ENCODE measurements at places on chromosomes 5 and 9.

GRCh38 chr9:95084254-95084934, 233.1 kb downstream of the FANCC start:
- DNase-seq = no peak

- DNase-seq = no peak
Measured at GRCh38 chr9:32820322-32820721, 37.0 kb downstream of the TMEM215 start.

- DNase-seq = no peak
Measured at GRCh38 chr5:177470759-177471536, 2.5 kb downstream of the DBN1 start.

DNA sequence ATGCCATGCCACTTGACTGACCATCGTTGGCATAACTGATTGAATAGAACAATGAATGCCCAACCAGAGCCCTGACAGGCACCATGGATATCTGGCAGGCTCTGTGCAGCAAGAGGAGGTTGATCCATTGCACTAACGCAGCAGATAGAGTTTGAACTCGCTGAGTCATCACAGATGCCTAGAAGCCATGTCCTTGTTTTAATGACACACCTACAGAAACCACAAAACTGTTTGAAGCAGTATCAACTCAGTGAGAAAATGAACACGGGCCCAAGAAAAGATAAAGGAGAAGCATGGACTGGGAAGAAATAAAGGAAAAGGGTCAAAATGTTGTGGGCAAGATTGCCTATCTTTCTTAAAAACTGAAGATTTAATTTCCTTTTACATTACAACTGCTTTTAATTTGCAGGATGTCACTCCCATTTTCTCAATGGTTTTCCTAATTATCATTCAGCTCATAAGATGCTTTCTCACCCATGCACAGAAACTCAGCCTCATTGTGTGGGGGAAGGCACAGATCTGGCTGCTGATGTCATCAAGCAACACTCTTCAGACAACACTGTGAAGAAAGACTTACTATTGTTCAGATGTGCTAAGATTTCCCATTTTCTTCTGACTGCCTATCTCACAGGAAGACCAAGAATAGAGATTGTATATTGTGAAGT, 129.0 kb downstream of the PIK3R1 start:
- DNase-seq = no peak

Data from NCI-H524 (cell line).